ENCODE measurements at places on chromosomes 11 and 22. TPM values are rescaled to one million over a fixed set of nuclear protein-coding genes. Genes with fewer than 3 reads are reported as not detected.

OR52H1 gene
- 1.8 TPM for total RNA-seq

- DNase-seq, result peak; percentile 90
Observed at GRCh38 chr11:16605894-16606783, 132.3 kb upstream of the C11orf58 start.

DNA sequence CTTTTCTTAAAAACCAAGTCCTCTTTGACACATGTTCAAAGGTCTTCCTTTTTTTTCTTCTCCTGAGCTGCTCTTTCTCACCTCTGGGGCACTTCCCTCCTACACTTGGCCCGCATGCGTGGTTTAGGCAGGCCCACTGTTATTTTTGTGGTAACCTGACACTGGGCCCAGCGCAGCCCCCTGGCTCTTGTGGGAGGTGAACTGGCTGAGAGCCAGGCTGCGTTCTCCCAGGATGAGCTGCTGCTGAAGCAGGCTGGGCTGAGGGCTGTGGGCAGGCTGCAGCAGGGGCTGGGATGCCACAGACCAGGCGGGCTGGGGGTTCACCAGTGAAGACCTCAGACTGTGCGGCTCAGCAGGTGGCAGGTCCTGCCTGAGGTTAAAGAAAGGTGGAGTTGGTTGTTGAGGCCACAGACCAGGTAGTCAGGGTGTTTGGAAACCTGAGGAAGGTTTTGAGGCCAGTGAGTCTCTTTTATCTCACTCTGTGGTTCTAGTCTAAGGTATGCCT is 72.4 kb downstream of the TEAD1 start:
- peak; percentile 48 for DNase-seq

DNA sequence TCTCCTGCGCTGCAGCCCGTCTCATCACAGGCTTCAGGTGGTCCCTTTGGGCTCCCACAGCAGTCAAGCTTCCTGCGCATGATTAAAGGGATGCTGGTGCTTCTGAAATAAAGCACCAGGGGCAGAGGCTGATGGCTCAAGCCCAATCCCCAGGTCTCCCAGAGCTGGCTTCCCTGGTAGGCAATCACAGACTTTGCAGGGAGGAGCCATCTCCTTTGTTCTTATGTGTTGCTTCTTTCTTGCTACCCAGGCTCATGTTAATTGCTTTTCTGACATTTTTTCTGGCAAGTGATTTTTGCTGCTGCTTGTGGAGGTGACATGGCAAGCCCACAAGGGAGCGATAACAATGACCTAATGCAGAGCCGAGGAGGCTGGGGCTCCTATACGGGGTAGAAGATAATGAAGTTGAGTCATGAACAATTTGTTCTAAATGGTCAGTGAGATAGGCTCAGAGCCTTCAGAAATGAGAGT is 25.2 kb upstream of the PLET1 start:
- DNase-seq, result no peak

APLNR gene
- 1.4 TPM for total RNA-seq

DNA sequence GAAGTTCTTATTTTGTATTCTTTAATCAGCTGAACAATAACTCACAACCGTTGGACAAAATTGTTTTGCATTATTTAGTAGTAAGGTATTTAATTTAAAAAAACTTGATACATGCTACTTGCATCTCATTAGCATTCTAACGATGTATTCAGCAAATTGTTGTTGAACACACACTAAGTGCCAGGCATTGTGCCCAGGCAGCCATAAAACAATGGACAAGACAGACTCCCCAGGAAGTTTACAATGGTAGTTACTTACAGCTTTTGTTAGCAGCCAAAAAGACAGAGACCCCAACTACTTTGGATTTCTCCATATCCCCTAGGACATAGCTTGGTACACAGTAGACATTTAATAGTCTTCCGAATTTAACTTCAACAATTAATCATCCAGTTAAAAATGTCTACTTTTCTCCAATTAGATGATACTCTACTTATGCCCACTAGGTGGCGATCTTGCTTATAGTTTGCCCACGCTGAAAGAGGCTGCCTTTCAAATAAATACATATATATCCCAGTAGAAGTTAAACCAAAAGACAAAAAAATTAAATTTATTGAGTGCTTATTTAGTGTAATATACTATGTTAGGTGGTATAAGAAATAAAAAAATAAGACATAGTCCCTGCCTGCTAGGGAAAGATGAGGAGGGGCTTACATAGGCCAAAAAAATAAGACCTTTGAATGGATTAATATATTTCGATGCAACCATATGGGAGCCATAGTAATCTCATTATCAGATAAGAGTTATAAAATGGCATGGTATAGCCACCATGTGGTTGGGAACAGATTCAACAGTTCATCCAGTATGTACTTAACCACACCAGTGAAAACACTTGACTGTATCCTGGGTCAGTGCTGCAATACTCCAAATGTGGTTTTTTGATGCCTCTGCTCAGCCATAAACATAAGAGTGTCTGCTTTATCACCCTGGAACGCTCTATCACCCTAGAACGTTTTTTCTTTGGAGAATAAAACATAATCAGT is 2.0 kb upstream of the FJX1 start:
- DNase-seq, result no peak

- no peak for DNase-seq
Observed at GRCh38 chr11:1560649-1561251, 11.3 kb downstream of the DUSP8 start.

DMC1 gene
- total RNA-seq, result 1.4 TPM

P2RX3 gene
- not detected for total RNA-seq

GRCh38 chr22:29570456-29570855 is 10.5 kb downstream of the NIPSNAP1 start:
- DNase-seq, result no peak

GRCh38 chr11:63761931-63762653 is 6.5 kb downstream of the ZFTA start:
- no peak for DNase-seq

RIMBP3B gene
- not detected for total RNA-seq

Data from omental fat pad (tissue), 4 donors.